ENCODE measurements at places on chromosomes 7 and 10.

- no peak for DNase-seq
Observed at GRCh38 chr7:141527076-141527475, 24.1 kb upstream of the AGK start.

DNA sequence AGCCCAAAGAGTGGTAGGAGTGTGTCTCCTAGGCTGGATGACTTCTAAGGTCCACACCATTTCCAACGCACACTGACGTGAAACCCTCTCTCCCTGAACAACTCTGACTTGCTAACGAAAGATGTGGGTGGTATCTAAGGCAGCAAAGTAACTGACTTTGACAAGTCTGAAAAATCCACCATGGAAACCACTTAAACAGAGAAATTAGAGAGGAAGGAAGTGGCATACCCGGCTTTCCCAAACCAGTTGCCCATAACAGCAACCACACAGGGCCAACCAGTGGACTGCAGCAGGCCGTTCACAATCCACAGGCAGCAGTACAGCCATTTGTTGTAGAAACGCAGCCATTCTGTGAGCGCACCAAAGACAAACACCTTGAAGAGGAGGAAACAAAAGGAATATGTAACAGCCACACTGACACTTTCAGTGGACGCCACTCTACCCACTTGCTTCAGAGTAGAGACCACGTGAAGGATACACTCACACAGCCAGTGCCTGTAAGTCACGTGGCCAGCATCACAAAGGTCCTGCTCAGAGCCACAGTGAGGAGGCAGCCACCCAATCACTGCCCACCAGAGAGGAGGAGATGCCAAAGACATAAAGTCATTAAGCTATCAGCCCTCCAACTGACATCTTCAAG is 39.8 kb downstream of the SLC37A3 start:
- peak; percentile 13 for DNase-seq

DNA sequence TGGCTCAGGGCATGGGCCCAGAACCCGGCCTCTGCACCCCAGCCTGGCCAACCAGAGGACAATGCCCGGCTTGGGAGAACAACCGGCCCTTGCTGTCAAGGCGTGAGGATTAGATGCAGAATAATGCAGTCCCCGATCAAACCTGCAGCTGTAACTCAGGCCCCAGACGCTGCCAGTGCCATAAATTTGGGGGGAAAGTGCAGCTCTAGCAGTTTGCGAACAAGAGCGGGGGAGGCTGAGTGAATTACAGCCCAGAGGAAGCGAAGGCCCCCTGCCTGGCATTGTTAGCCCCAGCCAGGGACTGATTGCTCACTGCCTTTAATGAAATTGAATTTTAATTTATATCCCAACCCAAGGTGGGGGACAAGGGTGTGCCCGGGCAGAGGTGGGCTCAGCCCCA is 38.0 kb upstream of the GNA12 start:
- DNase-seq, result no peak

DNA sequence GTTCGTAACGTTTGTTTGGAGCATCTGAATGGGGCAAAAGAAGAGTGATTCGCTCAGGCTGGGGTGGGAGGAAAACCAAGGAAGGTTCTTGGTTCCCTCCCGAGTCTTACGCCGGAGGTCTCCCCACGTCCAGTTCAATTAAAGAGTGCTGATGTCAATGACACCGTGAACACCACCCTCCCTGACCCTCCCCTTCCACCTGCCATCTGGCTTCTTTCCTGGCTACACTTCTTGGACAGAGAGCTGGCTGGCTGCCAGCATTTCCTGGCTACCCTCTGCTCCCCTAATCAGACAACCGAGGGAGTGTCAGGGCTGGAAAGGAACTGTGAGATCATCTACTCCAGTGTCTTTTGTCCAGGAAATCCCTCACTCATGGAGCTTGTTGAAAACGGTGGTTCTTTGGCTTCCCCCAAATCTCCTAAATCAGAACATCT is 24.1 kb upstream of the FFAR4 start:
- no peak for DNase-seq

DNA sequence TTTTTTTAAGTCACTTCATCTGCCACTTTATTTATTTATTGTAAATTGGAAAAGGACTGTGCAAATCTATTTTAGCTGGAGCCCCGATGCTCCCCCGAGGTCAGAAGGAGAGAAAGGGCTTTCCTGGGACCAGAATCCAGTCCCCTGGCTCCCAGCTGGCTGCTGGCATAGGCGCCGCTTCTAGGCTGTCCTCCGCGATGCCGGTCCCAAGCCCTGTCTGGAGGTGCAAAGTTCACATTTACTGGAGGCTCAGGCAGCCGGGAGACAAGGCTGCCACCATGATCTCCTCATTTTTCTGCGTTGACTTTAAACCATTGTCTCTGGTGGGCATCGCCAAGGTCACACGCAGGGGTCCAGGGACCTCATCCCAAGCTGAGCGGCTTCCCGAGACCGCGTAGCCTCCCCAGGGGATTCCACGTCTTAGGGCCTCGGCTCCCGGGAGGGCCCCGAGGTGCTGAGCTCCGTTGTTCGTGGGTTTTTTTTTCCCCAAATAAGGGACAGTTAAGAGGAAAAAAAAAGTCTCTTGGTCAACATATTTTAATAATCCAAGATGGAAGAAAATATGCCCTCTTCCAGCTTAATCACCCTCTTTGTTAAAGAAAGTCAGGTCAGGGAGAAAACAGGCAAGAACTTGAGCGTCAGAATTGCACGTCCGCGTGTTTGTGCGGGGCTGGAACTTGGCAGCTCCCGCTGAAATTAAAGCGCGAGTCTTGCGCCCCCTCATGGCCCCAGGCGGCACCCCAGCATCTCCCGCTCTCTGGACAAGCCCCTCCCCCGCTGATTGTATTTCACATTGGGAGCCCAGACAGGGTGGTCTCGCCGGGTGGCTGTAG is 11.9 kb downstream of the RGR start:
- peak; percentile 29 for DNase-seq

GRCh38 chr10:112203328-112204076 is 19.9 kb upstream of the GPAM start:
- DNase-seq, result no peak

Data from activated CD4-positive, alpha-beta T cell treated with anti-CD3 and anti-CD28 coated beads, Interleukin-2, amount 50 U/mL, for 1 hour (primary cell).